Activated naive CD8-positive, alpha-beta T cell treated with anti-CD3 and anti-CD28 coated beads, Interleukin-2, amount 50 U/mL, for 24 hours (primary cell): ENCODE measurements at places on chromosomes 11 and 22.

DNA sequence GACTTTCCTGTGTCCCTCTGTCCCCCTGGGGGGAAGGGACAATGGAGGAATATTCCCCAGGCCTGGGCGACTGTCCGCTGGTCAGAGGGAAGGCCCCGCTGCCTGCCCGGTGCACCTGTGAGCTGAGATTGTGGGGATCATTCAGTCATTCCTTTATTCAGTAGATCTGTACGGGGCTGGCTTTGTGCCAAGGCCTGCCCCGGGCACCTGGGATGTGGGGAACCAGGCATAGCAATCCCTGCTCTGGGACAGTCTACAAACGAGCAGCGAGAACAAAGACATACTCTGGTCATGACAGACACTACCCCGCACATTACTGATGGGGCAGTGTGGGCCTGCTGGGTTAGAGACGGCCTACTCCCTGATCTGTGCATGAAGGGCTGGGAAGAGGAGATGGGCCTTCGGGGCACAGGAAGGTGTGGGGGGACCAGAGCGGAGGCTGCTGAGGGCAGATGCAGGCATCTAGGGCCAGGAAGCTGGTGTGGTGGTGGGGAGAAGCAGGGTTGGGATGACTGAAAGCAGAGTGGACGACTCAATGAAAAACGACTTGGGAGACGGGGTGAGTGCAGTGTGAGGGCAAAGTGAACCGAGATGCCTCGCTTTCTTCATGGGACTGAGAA lies 1.8 kb upstream of the MYO7A start:
- peaks cover 6% of the 10 kb centered on the region for H3K4me1 ChIP-seq
- no peak overlapping the region for H3K27ac ChIP-seq
- peaks cover 8% of the 10 kb centered on the region for H3K27me3 ChIP-seq
- DNase-seq = no peak

- H3K27me3 ChIP-seq = no peaks in the 10 kb centered on the region
- DNase-seq = no peak
- no peak overlapping the region for H3K27ac ChIP-seq
- no peak overlapping the region for H3K4me3 ChIP-seq
Observed at GRCh38 chr22:29994943-29995342, 85.3 kb upstream of the HORMAD2 start.

- no peak overlapping the region for H3K4me3 ChIP-seq
- no peak overlapping the region for H3K27ac ChIP-seq
- H3K27me3 ChIP-seq = no peaks in the 10 kb centered on the region
- DNase-seq = peak; percentile 44
- no peaks in the 10 kb centered on the region for H3K36me3 ChIP-seq
- H3K4me1 ChIP-seq = no peaks in the 10 kb centered on the region
Observed at GRCh38 chr22:29689880-29690213, 30.0 kb upstream of the CABP7 start.

- H3K4me3 ChIP-seq = peak overlapping the region; percentile 18
- H3K36me3 ChIP-seq = peaks cover 76% of the 10 kb centered on the region
- DNase-seq = peak; percentile 39
- peak overlapping the region; percentile 93 for H3K27ac ChIP-seq
- H3K27me3 ChIP-seq = no peaks in the 10 kb centered on the region
Observed at GRCh38 chr11:44607319-44607962, 42.0 kb downstream of the CD82 start.

DNA sequence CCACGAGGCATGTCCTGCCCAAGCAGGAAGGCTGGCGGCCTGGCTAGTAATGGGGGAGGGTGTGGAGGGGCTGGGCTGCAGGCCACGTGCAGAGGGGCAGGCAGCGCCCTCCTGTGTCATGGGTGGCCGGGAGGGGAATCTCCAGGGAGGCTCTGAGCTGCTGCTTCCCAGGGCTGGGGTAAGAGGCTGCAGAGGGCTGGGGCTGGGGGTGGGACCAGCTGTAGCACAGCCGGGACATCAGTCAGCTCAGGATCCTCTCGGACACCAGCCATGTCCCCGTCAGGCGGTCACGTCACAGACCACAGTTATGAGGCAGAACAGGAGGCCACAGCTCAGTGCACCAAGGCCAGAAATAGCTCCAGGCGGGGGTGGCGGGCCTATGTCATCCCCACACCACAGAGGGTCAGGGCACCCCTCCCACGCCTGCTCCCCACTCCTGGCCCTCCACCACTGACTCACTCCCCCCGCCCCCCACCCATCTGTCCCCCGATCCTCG lies 21.1 kb downstream of the RTN4R start:
- H3K36me3 ChIP-seq = no peaks in the 10 kb centered on the region
- H3K4me3 ChIP-seq = no peak overlapping the region
- no peaks in the 10 kb centered on the region for H3K27me3 ChIP-seq
- peaks cover 34% of the 10 kb centered on the region for H3K4me1 ChIP-seq
- DNase-seq = no peak

GRCh38 chr11:12330485-12331231 lies 46.7 kb upstream of the PARVA start:
- H3K36me3 ChIP-seq = no peaks in the 10 kb centered on the region
- no peak for DNase-seq
- no peaks in the 10 kb centered on the region for H3K4me1 ChIP-seq

DNA sequence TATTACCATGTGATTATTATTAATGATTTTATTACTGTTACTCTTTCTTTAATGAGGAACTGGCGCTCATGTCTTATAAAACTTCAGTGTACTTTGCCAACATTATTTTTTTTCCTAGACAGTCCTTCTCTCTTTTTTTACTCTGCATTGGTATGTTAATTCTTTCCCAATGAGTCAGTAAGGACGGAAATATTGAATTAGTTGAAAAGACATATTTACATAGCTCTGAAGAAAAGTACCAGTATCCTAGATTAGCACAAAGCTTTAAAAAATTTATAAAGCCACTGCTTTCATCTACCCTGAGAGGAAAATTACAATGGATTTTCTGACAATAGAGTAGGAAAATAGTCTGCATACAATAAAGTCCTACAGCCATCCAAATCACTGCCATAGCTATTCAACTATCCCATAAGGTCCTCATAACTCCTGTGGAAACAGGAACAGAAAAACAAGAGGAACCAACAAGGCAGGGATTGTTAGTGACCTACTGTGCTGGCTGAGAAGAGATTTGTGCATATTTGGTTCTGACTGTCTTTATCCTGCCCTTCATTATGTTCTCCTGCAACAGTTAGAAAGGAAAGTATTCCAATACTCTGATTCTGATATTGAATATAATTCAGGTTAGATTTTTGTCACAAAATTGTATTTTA lies 314.4 kb downstream of the AASDHPPT start:
- no peaks in the 10 kb centered on the region for H3K27me3 ChIP-seq
- DNase-seq = no peak
- no peaks in the 10 kb centered on the region for H3K4me1 ChIP-seq
- no peak overlapping the region for H3K27ac ChIP-seq
- no peaks in the 10 kb centered on the region for H3K36me3 ChIP-seq

GRCh38 chr11:17744151-17744940 lies 9.8 kb downstream of the KCNC1 start:
- no peak for DNase-seq
- no peak overlapping the region for H3K27ac ChIP-seq
- H3K36me3 ChIP-seq = no peaks in the 10 kb centered on the region
- no peak overlapping the region for H3K4me3 ChIP-seq

DNA sequence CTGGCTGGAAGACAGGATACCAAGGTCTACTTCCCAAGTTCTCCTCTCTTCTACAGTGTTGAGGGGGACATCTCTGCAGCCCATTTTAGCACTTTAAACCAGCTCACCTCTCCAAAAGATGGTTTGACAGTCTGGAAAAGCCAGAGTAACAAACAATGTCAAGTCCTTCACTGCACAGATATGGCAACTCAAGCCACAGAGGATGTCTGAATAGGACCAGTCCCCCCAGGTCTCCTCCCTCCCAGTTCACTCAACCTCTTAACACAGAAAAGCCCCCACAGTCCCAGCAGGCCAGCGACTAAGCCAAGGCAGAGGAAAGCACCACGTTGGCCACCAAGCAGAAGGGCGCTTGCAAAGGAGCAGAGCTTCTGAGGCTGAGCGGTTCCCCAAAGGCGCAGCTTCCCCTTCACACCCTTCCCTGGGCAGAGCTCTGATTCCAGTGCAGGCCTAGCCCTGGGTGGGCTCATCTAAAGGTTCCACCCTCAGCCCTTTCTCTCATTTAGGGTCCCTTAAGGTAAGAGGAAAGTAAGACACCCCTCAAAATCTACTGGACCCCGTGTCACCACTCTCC lies 62.7 kb downstream of the PAK1 start:
- H3K27me3 ChIP-seq = no peaks in the 10 kb centered on the region
- H3K27ac ChIP-seq = peak overlapping the region; percentile 61
- peaks cover 2% of the 10 kb centered on the region for H3K36me3 ChIP-seq

GRCh38 chr11:122046846-122047245 lies 69.2 kb downstream of the BLID start:
- H3K27me3 ChIP-seq = peaks cover 9% of the 10 kb centered on the region
- H3K4me1 ChIP-seq = no peaks in the 10 kb centered on the region
- no peaks in the 10 kb centered on the region for H3K36me3 ChIP-seq
- H3K4me3 ChIP-seq = no peak overlapping the region
- H3K27ac ChIP-seq = no peak overlapping the region
- no peak for DNase-seq

GRCh38 chr11:65151331-65151899 lies 17.1 kb upstream of the SYVN1 start:
- DNase-seq = no peak
- no peak overlapping the region for H3K4me3 ChIP-seq
- peaks cover 11% of the 10 kb centered on the region for H3K4me1 ChIP-seq
- peaks cover 5% of the 10 kb centered on the region for H3K27me3 ChIP-seq

GRCh38 chr11:83611031-83611430 lies 324.9 kb upstream of the CCDC90B start:
- no peaks in the 10 kb centered on the region for H3K36me3 ChIP-seq
- H3K27me3 ChIP-seq = peaks cover 5% of the 10 kb centered on the region
- no peaks in the 10 kb centered on the region for H3K4me1 ChIP-seq
- no peak overlapping the region for H3K4me3 ChIP-seq
- no peak for DNase-seq

GRCh38 chr22:47065756-47066615 lies 303.5 kb downstream of the TBC1D22A start:
- H3K27me3 ChIP-seq = no peaks in the 10 kb centered on the region
- no peak for DNase-seq
- H3K27ac ChIP-seq = no peak overlapping the region
- H3K4me3 ChIP-seq = no peak overlapping the region
- H3K36me3 ChIP-seq = peaks cover 15% of the 10 kb centered on the region

- peaks cover 42% of the 10 kb centered on the region for H3K27me3 ChIP-seq
- H3K4me1 ChIP-seq = no peaks in the 10 kb centered on the region
- H3K27ac ChIP-seq = no peak overlapping the region
- no peaks in the 10 kb centered on the region for H3K36me3 ChIP-seq
- no peak for DNase-seq
- no peak overlapping the region for H3K4me3 ChIP-seq
Observed at GRCh38 chr11:70050243-70050642, 27.9 kb upstream of the ANO1 start.

GRCh38 chr22:30309951-30310741 lies 16.6 kb downstream of the TBC1D10A start:
- no peaks in the 10 kb centered on the region for H3K27me3 ChIP-seq
- DNase-seq = no peak

DNA sequence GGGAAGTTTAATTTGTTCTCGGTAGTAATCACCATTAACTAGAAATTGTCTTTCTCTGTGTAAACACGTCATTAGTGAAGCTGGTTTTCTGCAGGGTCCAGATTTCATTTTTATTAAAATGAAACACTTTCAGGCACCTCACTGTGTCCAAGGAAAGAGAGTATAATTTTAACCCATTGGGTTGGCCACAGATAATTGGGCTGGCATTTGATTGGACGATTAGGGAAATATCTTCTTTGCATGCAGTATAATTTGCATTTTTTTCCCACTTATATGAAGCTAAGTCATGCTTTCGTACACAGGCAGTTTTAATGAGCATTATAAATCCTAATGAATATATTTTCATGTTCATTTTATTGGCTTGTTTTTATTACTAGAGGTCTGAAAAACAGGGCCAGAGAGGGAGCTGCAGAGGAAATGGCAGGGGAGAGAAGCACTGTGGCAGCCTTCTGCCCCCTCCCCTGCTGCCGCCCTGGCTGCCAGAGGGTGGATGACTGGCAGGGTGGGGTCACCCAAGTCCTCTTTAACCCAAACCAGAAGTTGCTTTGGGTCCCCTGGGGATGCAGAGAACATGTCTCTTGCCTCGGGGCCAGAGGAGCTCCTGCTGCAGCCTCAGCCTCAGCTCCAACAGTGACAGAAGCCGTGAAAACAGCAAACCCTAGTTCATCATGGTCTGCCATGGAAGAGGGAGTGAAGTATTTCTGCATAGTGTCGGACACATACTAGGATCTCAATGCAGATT lies 93.9 kb downstream of the PKNOX2 start:
- no peak overlapping the region for H3K4me3 ChIP-seq
- peaks cover 14% of the 10 kb centered on the region for H3K27me3 ChIP-seq
- DNase-seq = no peak
- H3K27ac ChIP-seq = no peak overlapping the region

DNA sequence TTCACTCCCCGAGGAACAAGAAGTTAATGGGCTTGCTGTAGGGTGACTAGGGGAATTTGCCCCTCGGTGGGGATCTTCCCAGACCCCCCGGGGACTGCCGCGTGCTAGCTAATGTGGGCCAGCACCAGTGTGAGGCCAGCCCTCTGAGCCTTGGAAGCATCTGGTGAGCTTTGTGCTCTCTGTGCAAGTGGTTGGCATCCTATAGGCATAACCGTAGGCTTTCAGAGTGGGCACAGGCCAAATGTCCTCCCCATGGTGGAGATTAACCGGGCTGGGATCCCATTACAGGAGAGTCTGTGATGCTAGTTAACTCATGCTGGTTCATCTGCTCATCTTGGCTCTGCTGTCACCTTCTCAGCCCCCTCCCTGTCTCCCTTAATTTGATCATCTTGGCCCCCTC lies 125.7 kb downstream of the TRIM29 start:
- peaks cover 43% of the 10 kb centered on the region for H3K27me3 ChIP-seq
- no peak overlapping the region for H3K4me3 ChIP-seq
- H3K27ac ChIP-seq = no peak overlapping the region
- no peak for DNase-seq
- H3K4me1 ChIP-seq = no peaks in the 10 kb centered on the region

DNA sequence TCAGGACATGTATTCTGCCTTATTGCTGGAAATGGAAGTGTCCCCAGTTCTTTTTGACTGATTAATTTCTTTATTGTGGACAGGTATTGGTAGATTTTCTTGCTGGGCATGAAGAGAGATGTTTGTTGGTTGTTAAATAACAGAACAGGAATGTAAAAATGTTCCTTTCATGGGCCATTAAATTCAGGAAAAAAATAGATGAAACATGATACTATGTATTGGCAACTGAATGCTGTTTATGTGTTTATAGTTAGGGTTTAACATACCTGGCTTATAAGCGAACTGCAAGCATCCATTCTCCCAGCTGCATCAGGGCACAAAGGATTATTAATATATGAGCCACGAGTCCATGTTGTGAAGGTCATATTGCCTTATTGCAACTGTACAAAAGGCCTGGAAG lies 368.5 kb downstream of the NELL1 start:
- no peak overlapping the region for H3K4me3 ChIP-seq
- H3K4me1 ChIP-seq = no peaks in the 10 kb centered on the region
- no peaks in the 10 kb centered on the region for H3K36me3 ChIP-seq

- no peak overlapping the region for H3K4me3 ChIP-seq
- H3K4me1 ChIP-seq = no peaks in the 10 kb centered on the region
- H3K27ac ChIP-seq = no peak overlapping the region
- no peaks in the 10 kb centered on the region for H3K36me3 ChIP-seq
- no peak for DNase-seq
- no peaks in the 10 kb centered on the region for H3K27me3 ChIP-seq
Observed at GRCh38 chr11:75453916-75454655, 21.1 kb upstream of the KLHL35 start.

GRCh38 chr11:61739413-61739812 lies 13.0 kb upstream of the MYRF start:
- H3K27me3 ChIP-seq = no peaks in the 10 kb centered on the region
- H3K36me3 ChIP-seq = no peaks in the 10 kb centered on the region
- no peaks in the 10 kb centered on the region for H3K4me1 ChIP-seq
- H3K4me3 ChIP-seq = no peak overlapping the region
- H3K27ac ChIP-seq = no peak overlapping the region

- H3K27ac ChIP-seq = no peak overlapping the region
- peaks cover 15% of the 10 kb centered on the region for H3K4me1 ChIP-seq
- DNase-seq = no peak
- H3K27me3 ChIP-seq = no peaks in the 10 kb centered on the region
Observed at GRCh38 chr22:39777716-39778454, 115.7 kb downstream of the ENTHD1 start.
